ENCODE measurements at places on chromosomes 11 and 22.
A peak's percentile ranks its signal among the peaks of the same experiment; 100 is the strongest.

- no peak for ATAC-seq
Observed at GRCh38 chr22:31098632-31099110, 8.7 kb downstream of the SELENOM start.

- peak; percentile 44 for ATAC-seq
Observed at GRCh38 chr11:2156416-2157182, 4.4 kb downstream of the INS start.

- ATAC-seq: no peak
Observed at GRCh38 chr11:2100361-2101170, 38.6 kb downstream of the IGF2 start.

GRCh38 chr11:124583781-124584180 lies 14.0 kb downstream of the OR8A1 start:
- ATAC-seq: no peak

GRCh38 chr11:44174842-44175241 lies 79.4 kb downstream of the EXT2 start:
- no peak for ATAC-seq

- no peak for ATAC-seq
Observed at GRCh38 chr11:2473361-2474058, 28.7 kb downstream of the KCNQ1 start.

- ATAC-seq: peak; percentile 81
Observed at GRCh38 chr22:25120093-25120561, 79.5 kb upstream of the CRYBB3 start.

GRCh38 chr11:126410649-126411048 lies 55.2 kb downstream of the ST3GAL4 start:
- no peak for ATAC-seq

DNA sequence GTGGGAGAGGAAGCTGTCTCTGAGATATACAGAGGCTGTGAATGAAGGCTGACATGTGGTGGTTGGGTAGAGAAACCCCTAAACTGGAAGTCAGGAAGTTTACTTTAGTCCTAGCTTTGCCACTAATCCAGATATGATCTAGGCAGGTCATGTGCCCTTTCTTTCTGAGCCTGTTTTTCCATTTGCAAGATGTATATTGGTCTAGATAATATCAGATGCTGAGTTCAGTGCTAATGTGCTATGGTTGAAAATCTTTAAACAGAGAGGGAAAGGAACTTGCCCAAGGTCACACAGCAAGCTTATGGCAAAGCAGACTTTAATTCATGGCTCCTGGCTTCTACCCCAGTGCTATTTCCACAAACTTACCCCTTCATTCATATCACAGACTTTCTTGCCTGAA lies 25.7 kb upstream of the TPBGL start:
- ATAC-seq: no peak

DNA sequence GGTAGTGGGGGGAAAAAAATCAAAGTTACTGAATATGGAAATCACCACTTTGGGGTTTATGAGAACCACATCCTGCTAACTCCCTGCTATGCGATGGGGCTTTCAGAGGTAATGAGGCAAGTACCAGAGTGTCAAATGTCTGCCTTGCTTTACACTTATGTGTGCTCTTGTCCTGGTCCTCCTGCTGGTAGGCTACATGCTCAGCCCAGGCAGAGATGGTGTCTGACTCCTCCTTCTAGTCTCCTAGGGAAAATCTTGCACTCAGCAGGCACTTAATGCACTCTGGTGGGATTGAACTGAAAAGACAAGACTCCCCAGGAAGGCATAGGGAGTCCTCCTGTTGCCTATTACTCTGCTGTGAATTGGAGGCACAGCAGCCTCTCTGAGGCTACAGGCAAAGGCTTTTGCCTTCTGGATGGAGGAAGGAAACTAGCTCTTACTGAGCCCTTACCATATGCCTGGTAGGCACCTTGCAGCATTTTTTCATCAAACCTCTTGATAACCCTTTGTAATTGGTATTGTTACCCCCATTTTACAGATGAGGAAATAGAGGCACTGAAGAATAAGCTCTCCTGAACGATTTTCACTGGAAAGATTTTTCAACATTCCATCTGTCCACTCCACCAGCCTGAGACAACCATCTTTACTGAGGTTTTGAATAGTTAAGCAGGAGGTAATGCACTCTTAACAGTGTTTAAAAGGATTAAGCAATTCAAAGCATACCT lies 132.1 kb upstream of the PAX6 start:
- no peak for ATAC-seq

DNA sequence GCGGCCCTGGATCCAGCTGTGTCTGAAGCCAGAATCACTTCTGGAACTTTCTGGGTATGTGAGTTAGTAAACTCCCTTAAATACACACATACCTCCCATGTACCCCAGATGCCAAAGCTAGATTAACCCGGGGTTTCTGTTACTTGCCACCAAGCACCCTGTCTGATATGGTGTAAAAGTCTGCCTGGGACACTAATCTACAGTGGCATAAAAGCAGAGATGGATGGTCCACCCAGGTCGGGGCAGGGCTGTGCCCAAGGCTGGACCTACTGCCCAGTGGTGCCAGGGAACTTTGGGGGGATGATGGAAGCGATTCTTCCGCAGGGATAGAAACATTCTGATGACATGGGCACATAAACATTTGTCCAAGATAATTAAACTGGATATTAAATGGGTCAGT lies 12.7 kb downstream of the MRGPRF start:
- ATAC-seq: no peak

GRCh38 chr22:29762263-29762662 lies 4.5 kb downstream of the ZMAT5 start:
- no peak for ATAC-seq

DNA sequence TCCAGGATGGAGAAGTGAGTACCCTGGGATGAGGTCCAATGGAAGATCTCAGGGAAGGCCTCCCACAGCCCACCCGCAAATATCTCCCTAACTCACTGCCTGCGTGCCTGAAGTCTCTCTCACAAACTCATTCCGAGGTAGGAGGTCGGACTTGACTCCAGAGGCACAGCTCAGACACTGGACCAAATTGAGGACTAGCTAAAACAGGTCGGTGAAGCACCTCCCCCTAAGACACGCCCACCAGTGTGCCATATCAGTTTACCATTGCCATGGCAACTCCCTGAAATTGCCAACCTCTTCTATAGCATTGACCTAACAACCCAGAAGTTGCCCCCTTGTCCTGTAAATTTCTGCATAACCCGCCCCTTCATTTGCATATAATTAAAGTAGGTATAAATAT lies 17.5 kb downstream of the RPL3 start:
- no peak for ATAC-seq

DNA sequence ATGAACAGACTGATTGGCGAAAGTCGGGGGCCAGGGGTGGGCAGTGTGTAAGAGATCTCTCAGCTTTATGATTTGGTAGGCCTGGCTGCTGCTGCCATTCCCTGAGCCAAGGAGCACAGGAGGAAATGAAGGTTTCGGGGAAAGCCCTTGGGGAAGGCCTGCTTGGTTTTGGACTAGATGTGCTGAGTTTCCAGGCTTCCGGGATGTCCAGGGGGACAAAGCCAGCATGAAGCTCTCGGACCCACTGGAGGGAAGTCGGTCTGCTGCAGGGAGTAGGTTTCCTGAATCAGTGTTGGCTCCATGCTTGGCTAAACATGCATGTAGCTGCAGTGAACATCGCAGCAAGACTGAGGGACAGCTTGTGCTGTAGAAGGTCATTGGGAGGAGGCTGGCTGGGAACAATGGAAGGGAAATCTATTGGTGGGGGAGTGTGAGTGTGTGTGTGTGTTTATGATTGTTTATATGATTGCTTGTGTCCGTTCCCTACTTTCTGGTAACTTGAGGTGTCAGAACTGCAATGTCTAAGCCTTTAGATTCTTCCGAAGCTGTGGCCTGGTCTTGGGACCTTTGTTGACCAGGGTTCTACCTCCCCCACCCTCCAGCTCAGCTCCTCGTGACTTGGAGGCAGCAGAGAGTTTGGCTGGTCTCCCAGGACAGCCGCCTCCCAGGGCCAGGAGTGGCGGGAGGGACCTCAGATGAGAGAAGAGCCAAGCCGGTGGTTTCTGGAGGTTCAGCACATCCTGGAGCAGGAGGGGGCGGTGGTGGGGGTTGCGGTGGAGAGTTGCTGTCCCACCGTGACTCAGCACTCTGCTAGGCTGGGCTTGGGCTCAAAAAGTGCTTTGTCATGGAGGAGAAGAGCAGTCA lies 4.0 kb upstream of the FTH1 start:
- ATAC-seq: peak; percentile 48

DNA sequence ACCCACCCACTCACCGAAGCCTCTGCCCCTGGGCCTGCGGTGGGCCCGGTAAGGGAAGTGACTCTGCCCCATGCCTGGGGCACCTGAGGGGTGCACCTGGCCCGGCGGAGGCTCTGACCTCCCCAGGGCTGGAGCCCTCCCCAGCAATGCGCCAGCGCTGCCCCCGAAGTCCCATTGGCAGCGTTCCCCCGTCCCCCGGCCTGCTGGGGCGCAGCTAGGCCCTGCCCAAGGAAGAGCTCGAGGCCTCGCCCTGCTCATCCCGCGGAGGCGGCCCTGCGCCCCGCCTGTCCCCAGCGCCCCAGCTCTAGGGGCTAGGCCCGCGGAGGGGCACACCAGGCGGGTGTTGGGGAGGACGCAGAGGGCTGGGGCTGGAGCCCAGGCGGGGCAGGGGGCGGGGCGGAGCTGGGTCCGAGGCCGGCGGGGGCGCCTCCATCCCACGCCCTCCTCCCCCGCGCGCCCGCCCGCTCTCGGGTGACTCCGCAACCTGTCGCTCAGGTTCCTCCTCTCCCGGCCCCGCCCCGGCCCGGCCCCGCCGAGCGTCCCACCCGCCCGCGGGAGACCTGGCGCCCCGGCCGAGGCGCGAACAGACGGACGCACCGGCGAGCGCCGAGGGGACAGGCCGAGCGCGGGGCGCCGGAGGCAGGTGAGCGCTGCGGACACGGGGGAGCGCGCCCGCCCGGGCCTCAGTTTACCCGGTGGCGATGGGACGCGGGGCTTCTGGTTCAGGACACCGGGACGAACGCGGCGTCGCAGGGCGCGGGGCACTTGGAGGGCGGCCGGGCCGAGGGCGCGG lies at the start of gene EPS8L2:
TSS of gene EPS8L2 (plus strand) at position 586 of the 793 bp plus-strand sequence. CDS start 3,177 bp downstream, outside the sequence.
- peak; percentile 70 for ATAC-seq

DNA sequence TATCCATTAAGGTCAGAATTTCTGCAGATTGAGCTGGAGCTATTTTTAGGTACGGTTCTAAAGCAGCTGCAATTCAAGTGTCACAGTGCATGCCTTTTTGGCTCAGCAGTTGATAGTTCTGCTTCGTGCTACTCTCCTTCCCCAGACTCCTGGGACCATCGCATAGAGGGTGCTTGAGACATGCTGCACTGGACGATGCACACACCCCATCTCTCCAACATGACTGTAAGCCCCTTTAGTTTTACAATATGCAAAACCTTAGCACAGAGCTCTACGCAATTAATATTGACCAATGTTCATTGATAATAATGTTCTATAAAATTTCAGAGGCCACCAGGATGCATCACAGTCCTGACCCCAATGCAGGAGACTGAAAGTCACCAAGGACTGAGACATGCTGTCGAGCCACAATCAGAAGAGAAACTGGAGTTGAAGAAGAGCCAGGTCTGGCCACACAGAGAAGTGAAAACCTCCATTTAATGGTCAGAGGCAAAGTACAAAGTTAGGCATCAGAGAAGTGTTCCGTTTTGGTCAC lies 120.9 kb upstream of the ZC3H12C start:
- no peak for ATAC-seq
